Glomerular endothelial cell (primary cell): ENCODE measurements at places on chromosomes 5 and 9. TPM values are rescaled to one million over a fixed set of nuclear protein-coding genes. Genes with fewer than 3 reads are reported as not detected.

RASGRF2 gene
- 13.0 and 15.8 TPM in 2 replicates for total RNA-seq

OBP2B gene
- not detected in 2 replicates for total RNA-seq

EPB41L4A gene
- total RNA-seq = 26.5 and 33.8 TPM in 2 replicates

FGF1 gene
- total RNA-seq = 0.82 and 1.5 TPM in 2 replicates

GRXCR2 gene
- not detected in 2 replicates for total RNA-seq
